ENCODE measurements at places on chromosomes 12 and 14. TPM values are rescaled to one million over a fixed set of nuclear protein-coding genes. Genes with fewer than 3 reads are reported as not detected.

Gene KRT79
- total RNA-seq: not detected

Gene BCL11B
- 0.05 TPM for total RNA-seq

Gene KERA
- total RNA-seq: not detected

Gene REP15
- total RNA-seq: 7.0 TPM

Gene SCYL2
- total RNA-seq: 49.2 TPM

Gene ZFHX2
- total RNA-seq: 0.23 TPM

Gene FITM1
- total RNA-seq: 0.51 TPM

Gene HVCN1
- total RNA-seq: 6.1 TPM

Gene CDKN3
- 34.4 TPM for total RNA-seq

Gene PPHLN1
- total RNA-seq: 99.5 TPM

Gene ACSS3
- 0.37 TPM for total RNA-seq

Gene NFE2
- total RNA-seq: not detected

Gene SLC6A13
- 0.17 TPM for total RNA-seq

- no peak for DNase-seq
Measured at GRCh38 chr12:129887101-129887500, 16.7 kb downstream of the TMEM132D start.

DNA sequence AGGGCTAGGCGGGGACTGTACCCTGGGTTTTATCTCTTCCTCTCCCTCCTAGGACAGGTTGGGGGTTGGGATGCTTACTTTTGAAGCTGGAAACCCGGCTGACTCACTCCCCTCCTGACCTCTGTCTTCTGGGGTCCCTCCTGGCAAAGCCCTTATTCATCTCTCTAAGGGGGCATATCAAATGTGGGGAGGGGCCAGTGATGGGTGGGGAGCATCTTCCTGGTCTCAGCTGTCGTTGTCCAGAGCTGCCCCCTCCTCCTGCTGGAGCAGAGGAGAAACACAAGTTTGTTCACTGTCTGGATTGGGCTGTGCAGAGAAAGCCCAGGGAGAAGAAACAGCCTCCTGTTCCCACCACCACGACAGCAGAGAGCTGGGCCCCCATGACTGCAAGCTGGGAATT, 85.8 kb downstream of the TNFAIP2 start:
- DNase-seq: no peak

GRCh38 chr12:9319044-9319841, 111.0 kb upstream of the PZP start:
- peak; percentile 36 for DNase-seq

GRCh38 chr14:79856381-79856780, 354.9 kb downstream of the DIO2 start:
- no peak for DNase-seq

- DNase-seq: no peak
Measured at GRCh38 chr14:105062048-105062433, 3.2 kb downstream of the GPR132 start.

DNA sequence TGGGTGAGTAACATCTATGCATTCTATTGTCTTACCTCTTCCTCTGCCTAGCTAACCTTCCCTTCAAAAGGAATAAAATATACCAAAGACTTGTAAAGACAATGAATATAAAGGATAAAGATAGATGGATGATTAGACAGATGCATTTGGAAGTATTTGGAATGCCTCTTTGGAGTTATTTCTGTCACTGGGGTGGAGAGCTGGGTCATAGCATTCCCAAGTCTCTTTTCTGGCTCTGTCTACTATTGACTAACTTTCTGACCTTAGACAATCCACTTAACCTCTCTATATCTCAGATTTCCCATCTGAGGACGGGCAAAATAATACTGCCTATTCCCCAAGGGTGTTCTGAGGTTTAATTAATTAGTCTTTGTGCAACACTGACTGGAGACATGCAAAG, 517.4 kb downstream of the DIO2 start:
- DNase-seq: no peak

- no peak for DNase-seq
Measured at GRCh38 chr14:50820786-50821509, 10.0 kb downstream of the NIN start.

GRCh38 chr12:72178871-72179270, 93.3 kb upstream of the TRHDE start:
- DNase-seq: no peak

DNA sequence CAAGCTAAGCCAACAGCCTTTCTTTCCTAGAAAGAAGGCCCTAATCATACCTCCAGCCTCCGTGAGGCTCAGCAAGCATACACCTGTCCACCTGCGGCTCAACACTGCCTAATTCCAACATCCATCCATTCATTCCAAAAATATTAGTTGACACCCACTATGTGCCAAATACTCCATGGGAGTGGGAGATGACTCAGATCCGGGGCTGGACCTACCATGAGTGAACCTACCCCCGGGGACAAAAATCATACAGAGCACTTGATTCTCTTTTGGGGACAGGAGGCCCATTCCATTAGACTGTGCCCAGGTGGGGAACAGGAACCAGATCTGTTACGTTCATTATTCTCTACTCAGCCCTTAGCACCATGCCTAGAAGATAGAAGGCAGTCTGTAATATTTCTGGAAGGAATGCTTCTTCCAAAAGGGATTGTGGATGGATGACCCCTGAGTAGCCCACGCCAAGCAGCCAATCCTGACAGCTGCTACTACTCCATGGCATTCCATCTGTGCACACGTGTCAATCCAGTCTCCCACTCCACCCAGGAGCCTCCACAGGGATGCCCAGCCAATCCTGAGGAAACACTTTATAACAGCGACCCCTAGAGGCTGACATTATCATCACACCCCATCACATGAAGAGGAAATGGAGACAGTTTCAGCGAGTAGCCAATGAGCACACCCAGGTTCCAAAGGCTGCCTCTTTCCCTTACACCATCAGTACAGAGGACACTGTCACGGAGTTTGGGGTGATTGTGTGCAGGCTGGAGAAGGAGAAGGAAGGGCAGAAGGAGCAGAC, 170.7 kb downstream of the ESRRB start:
- peak; percentile 47 for DNase-seq

DNA sequence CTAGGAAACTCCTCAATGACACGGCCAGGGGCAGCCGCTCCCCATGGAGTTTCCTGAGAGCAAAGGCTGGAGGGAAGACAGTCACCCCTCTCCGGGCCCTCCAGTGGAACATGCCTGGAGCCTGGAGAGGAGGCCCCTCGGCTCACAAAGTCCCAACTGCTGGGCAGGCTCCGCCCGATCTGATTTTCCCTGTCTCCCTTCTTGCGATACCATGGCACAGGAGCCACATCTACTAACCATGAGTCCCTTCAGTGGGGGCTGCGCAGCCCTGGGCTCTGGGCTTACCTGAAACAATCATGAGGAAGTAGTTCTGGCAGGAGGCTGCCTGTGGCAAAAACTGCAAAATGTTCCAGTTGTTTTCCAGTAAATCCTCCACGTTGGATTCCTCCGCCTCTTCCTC, 15.3 kb downstream of the P2RX2 start:
- DNase-seq: no peak

- DNase-seq: peak; percentile 17
Measured at GRCh38 chr12:54232790-54233189, 44.0 kb upstream of the SMUG1 start.

GRCh38 chr12:106672314-106673025, 89.7 kb downstream of the RFX4 start:
- no peak for DNase-seq

GRCh38 chr12:55687746-55688145, 20.0 kb downstream of the ITGA7 start:
- no peak for DNase-seq

DNA sequence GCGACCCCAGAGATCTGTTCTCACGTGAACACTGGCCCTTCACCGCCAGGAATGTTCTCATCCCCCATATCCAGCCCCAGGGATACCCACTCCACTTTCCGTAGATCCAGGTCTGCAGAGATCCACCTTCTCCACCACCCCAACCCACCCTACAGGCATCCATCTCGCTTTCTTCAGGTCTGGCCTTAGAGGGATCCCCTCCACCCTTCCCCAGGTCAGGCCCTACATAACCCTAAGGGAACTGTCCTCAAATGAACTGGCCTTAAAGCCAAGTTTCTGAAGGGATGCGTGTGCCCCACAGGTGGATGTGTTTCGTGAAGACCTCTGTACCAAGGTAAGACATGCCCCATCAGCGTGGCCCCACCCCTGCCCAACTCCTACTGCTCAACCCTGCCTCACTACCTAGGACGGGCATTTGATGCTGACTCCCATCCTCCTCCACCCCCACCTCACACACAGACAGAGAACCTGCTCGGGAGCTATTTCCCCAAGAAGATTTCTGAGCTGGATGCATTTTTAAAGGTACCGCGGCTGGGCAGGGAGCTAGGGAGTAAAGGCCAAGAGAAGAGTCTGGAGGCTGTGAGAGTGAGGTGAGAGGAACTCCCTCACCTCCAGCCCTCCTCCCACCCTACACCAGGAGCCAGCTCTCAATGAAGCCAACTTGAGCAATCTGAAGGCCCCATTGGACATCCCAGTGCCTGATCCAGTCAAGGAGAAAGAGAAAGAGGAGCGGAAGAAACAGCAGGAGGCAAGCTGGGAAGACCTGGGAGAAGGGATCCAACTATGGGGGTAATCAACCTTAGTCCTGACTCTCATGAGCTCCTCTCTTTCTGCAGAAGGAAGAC, 912 bp downstream of the PSME1 start:
- DNase-seq: no peak

DNA sequence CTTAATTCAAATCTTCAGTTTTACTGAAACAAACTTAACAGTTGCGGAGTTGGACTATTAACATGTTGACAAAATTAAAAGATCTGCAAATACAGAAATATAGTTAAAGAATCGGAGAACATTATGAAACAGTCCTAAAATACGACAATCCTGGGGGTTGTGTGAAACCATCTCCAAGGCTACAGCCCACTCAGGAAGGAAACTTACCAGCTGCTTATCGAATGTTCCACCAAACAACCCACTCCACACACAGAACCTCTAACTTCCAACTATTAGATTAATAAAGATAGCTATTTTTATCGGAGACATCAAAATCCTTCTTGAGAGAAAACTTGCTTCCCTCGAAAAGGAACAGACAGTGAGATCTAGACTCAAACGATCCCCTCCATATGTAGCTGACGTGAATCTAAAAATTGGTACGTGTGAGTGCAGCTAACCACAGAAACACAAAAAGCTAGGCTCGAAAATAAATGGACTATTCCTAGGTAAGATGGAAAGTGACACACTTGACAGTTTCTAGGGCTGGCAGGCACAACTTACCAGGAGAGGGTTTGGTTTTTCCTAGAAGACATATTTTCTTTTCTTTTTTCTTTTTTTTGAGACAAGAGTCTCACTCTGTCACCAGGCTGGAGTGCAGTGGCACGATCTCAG, 12.9 kb downstream of the VPS37B start:
- DNase-seq: peak; percentile 65

- DNase-seq: no peak
Measured at GRCh38 chr12:53955776-53956250, 1.1 kb downstream of the HOXC12 start.

- DNase-seq: no peak
Measured at GRCh38 chr14:54709444-54709843, 142.5 kb downstream of the SAMD4A start.

DNA sequence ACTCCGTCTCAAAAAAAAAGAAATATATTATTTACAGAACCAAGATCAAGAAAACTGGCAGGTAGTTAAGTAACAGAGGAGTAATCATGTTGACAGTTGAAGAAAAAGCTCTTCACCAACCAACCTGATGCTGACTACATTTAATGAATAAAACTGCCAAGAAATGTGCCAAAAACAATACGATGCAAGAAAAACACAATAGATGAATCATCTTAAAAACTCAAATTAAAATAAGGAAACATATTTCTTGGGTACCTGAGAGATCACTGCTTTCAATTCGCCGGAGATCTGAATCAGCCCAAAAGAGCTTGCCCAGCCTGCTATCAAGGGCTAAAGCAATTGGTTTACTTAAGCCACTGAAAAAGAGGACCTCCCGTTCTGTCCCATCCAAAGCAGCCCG, 76.4 kb downstream of the BCL2L14 start:
- DNase-seq: peak; percentile 74

DNA sequence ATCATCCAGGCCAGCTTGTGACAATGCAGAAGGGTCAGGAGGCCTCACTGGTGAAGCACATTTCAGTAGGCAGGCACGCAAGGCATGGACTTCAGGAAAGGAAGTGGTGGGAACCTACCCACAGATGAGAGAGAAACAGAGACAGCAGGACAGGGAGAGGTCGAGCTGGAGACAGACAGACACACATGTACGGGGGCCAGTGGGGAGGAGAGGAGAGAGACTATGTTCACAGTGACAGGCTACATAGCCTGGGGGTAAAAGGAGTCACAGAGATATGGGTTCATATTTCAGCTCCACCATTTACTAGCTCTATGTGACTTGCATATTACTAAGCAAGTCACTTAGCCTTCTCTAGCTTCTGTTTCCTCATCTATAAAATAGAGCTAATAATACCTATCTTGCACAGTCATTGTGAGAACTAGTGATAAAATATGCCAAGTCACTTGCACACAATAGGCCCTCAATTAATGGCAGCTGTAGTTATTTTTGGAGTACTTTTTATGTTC, 91.1 kb upstream of the FUT8 start:
- DNase-seq: no peak

- no peak for DNase-seq
Measured at GRCh38 chr12:132773077-132773955, 11.7 kb upstream of the ANKLE2 start.

DNA sequence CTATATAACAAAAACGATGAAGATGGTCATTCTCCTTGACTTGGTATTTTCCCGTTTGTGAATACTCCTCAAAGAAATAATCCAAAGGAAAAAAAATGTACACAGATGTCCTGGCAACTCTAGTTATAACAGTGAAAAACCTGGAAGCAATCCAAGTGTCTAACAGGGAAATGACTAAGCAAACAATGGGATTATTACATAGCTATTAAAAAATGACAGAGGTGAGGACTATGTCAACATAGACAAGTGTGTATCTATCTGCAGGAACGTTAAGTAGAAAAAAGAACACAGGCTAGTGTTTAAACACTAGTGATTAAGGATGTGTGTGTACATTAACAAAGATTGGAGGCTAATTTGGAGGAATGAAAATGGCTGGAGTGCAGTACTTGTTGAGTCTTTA, 5.9 kb upstream of the APOLD1 start:
- DNase-seq: peak; percentile 98

- DNase-seq: no peak
Measured at GRCh38 chr12:25269701-25270100, 19.0 kb upstream of the KRAS start.

DNA sequence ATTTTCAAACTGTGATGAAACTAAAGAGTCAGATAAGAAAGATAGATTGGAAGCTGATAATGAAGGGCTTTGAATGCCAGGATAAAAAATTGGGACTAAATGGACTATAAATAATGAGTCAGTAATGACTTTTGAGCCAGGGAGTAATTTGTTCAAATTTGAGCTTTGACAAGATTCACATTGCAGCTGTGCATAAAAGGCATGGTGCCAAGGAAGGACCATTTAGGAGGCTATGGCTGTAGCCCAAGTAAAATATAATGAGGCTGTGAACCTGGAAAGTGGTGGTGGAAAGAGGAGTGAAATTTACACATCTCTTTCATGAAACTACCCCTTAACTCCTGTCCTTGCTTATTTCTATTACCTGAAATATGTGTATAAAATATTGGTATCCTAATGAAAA, 218.5 kb downstream of the SLC6A15 start:
- DNase-seq: no peak

- DNase-seq: no peak
Measured at GRCh38 chr12:89334548-89335169, 17.6 kb downstream of the DUSP6 start.
